ENCODE measurements at places on chromosomes 2 and 18.

DNA sequence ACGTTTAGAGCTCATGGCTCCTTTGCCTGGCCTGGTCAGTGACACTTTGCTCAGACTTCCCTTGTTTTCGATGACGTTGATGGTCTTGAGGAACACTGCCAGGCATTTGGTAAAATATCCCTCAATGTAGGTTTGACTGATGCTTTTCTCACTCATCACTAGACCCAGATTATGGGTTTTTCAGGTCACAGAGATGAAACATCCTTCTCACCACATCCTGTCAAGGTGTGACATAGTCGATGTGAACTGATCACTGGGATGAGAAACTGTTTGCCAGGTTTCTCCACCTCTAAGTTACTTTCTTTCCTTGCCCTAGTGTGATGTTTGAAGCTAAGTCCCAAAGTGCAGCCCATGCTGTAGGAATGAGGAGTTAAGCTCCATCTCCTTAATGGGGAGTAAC lies 81.5 kb downstream of the AFF3 start:
- no peak for DNase-seq

GRCh38 chr18:35268821-35269220 lies 21.2 kb downstream of the ZSCAN30 start:
- DNase-seq, result no peak

DNA sequence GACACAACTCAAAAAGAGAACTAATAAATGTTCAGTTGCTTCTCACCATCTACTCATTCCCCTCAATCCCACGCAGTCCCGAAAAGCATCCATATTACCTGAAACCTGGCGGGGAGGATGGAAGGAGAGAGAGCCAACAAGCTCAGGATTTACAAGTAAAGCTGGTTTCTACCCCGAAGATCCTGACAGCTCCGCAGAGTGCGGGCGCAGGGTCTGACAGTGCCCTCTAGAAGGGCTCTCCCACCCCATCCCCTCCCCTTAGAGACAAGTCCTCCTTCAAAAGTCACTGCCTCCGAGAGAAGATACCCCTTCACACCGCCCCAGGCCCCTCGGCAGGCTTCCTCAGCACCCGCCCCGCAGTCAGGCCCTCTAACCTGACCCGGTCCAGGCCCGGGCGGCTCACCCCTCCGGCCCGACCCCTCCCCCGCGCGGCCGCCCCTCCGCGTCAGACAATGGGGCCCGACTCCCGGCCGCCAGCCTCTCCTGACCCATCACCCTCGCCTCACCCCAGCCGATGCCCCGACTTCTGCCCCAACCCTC lies 550 bp downstream of the RAB1A start:
- DNase-seq, result peak; percentile 9

DNA sequence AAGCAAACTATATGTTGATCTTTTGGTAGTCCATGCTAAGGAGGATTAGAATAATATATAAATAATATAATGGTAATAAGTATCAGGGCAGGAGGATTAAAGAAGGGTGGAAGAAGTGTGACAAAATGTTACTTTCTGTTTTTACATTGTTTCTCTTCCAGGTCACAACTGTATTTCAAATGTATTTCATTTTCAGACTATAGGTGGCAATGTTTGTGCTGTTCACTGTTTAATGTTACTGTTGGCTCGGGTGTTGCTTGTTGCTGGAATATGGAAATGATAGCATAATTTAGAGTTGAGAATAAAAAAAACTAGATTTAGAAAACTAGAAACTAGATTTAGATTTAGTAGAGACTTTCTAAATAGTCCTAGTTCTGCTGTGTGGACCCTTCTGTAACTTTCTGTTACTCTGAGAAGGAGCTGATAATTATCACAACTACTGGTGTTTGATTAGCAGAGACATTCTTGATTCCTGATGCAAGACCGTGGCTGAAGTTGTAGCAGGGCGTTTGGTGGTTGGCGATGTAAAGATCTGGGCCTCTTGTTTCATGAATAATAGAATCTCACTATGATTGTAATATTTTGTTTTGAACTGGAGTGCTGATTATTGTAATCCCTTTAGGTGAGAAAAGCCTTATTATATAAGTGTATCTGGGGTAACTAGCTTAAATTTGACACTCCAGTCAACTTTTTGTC lies 7.9 kb downstream of the NEDD4L start:
- DNase-seq, result peak; percentile 20

GRCh38 chr2:81290846-81291245 lies 986.3 kb upstream of the LRRTM1 start:
- no peak for DNase-seq
